ENCODE measurements at places on chromosomes 7 and 10.

- no peak for DNase-seq
Observed at GRCh38 chr7:88150033-88150432, 69.8 kb downstream of the SRI start.

DNA sequence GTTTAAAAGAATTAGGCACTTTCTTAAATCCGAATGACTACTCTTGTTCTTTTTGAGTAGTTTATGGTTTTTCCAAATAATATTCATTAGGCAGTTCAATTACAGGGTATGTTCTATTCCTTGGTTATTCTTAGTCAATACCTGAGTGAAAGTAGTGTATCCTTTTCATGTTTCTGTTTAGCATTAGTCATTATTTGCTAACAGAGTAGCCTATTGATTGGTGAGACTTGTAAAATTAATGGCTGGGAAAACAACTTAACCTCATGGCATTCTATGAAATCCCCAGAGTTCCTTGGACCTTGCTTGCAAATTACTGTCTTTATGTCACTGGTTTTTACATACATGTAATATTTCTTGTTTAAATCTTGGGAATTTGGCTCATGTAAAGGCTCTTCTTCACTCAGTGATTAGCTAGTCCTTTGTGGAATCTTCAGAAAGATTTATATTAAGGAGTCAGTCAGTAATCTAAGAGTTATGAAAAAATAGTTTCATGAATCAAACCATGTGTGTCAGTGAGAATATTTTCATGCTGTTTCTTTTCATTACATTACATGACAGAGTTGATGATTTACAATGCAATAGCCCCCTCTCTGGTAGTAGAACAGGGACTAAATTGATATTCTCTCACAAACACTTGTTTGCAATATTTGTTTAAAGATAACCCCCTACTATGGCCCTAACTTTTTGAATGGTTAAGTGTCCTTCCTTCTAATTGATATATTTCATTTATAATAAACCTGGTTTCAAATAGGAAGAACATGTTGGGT, 81.5 kb upstream of the LRRTM3 start:
- no peak for DNase-seq

- no peak for DNase-seq
Observed at GRCh38 chr10:100356067-100357017, 9.3 kb downstream of the SCD start.

DNA sequence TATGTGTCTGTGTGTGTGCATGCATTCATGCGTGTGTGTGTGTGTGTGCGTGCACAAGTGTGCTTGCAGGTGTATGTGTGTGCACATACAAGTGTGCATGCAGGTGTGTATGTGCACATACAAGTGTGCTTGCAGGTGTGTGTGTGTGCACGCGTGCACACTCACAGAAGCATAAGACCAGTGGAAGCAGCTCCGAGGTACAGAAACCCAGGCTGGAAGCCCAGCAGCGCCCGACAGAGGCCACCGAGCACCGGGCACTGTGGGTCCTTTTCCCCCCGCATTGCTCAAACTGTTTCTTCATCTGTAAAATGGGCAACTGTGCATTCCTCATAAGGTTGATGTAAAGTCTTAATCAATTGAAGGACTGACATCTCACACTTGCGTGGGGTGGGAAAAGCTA, 243.3 kb upstream of the TCERG1L start:
- DNase-seq = no peak

GRCh38 chr7:108094933-108095710, 35.0 kb downstream of the LAMB4 start:
- no peak for DNase-seq

DNA sequence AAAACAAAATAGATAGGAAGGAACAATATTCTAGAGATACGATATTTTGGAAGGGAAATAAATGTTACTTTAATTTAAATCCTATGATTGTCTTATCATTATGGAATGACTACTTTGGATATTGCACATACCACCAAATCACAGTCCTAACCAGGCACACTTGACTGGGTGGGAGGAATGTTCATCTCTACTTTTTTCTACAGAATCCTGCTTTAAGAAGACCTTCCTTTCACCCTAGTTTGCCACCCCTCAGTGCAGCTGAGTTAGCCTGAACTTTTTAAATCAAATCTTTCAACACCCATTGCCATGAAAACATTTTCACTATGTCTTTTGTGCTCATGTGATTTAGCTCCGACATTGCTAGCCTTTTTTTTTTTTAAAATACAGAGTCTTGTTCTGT, 38.1 kb downstream of the RELN start:
- DNase-seq = no peak
